ENCODE measurements at places on chromosomes 3 and 15. TPM values are rescaled to one million over a fixed set of nuclear protein-coding genes. Genes with fewer than 3 reads are reported as not detected.

The COMMD4 gene
- total RNA-seq, result 82.4 TPM

The VWA5B2 gene
- total RNA-seq, result not detected

The SLC12A1 gene
- 0.13 TPM for total RNA-seq

The ITIH3 gene
- 0.13 TPM for total RNA-seq

The CRYGS gene
- total RNA-seq, result 1.0 TPM

The MORC1 gene
- not detected for total RNA-seq

The NME9 gene
- total RNA-seq, result not detected

All from epithelial cell of alveolus of lung (primary cell).